ENCODE measurements at places on chromosomes 11 and 22.
A peak's percentile ranks its signal among the peaks of the same experiment; 100 is the strongest.

GRCh38 chr11:28636566-28636965, 528.4 kb downstream of the METTL15 start:
- no peak for DNase-seq

DNA sequence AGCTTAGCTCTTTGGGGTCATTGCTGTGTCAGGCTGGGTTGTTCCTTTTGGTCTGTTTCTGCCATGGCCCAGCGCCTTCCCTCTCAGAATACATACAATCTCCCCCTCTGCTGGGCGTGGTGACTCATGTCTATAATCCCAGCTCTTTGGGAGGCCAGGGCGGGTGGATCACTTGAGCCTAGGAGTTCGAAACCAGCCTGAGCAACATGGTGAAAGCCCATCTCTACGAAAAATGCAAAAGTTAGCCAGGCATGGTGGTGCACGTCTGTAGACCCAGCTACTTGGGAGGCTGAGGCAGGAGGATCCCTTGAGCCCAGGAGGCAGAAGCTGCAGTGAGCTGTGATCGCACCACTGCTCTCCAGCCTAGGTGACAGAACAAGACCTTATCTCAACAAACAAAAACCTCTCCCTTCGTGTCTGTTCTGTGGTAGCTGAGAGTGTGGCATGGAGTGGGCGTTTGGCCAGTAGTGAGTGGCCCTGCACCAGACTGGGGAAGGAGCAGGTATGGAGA, 46.7 kb upstream of the RAB1B start:
- DNase-seq: no peak

GRCh38 chr11:68412593-68413475, 47.7 kb upstream of the PPP6R3 start:
- no peak for DNase-seq

- DNase-seq: no peak
Observed at GRCh38 chr22:50046481-50047245, 11.4 kb downstream of the TTLL8 start.

DNA sequence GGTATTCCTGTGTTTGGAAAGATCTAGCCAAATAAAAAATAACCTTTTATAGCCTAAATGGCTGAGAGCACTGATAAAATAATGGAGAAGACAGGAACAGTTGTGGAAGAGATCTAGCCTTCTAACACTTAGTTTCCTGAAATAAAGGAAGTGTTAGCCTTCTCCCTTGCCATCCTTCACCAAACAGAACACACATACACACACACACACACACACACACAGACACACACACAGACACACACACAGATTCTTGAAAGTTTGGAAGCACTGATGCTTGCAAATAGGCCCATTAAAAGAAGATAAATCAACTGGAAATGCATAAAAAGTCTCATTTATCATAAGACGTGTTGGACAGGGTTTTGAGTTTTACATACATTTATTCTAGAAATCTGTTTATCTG, 37.5 kb downstream of the KIRREL3 start:
- no peak for DNase-seq

- DNase-seq: no peak
Observed at GRCh38 chr11:11071486-11071885, 213.6 kb upstream of the ZBED5 start.

DNA sequence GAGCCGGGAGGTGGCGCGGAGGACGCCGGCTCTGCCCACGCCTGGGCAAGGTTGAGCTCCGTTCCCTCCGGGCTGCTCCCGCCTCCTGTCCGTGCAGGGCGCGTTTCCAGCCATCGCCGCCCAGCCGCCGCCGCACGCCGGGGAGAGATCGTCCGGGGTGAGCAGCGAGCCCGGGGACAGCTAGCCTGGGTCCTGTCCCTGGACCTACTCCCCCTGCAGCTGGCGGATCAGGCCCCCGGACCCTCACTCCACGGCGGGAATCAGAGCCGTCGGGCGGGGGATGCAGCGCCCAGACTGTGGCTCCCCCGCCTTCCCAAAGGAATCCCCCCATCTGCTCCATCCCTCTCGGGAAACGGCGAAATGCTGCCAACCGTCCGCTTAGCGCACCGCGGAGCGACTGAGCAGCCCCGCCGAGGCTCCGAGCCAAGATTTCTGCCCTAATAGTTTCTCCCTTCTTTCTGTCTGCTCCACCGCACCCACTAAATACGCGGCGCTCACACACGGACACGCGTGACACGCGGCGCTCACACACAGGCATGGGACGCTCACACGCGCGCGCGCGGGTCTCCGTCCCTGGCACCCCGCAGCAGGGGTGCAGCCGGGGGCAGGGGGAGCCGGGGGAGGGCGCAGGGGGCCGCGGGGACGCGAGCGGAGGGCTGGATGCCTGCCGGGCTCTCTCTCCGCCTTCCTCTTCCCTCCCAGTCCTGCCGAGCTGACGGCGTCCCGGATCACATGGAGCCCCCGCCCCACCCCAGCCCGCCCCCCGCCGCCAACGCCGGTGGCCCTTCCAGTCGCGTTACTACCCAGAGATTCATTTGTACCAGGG, at the start of gene KCNJ5:
KCNJ5 (plus strand) TSS at position 814 of the 826 bp plus-strand sequence. CDS start 19,918 bp downstream, outside the sequence.
- DNase-seq: peak; percentile 59

- DNase-seq: no peak
Observed at GRCh38 chr11:119807841-119808240, 78.8 kb upstream of the NECTIN1 start.

DNA sequence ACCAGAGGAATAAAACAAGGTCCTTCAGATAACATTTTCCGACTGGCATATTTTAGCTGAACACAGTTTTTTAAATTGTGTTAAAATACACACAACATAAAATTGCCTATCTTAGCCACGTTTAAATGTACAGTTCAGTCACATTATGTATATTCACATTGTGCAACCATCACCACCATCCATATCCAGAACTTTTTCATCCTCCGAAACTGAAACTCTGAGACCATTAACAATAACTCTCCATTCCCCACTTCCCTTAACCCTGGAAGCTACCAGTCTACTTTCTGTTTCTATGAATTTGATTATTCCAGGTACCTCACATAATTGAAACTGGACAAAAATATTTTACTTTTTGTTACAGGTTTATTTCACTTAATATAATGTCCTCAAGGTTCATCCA, 213.3 kb downstream of the ETS1 start:
- no peak for DNase-seq

DNA sequence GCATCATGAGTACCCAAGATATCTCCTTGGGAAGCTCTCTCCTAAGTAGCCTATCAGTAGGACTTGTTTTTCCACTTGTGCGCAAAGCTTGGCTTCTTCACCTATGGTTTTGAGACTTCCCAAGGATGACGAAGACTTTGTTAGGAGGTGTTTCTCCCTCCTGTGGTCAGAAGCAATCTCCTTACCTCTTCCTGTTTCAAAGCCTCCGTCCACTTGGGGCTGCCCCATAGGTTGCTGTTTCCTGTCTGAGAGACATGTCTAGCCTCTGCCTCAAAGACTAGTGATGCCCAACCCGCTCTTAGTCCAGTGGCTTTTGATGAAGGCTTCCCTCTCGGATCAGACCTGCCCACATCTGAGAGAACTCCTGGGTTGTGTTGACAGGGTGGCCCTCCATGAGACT, 92.9 kb downstream of the TRAF6 start:
- no peak for DNase-seq

DNA sequence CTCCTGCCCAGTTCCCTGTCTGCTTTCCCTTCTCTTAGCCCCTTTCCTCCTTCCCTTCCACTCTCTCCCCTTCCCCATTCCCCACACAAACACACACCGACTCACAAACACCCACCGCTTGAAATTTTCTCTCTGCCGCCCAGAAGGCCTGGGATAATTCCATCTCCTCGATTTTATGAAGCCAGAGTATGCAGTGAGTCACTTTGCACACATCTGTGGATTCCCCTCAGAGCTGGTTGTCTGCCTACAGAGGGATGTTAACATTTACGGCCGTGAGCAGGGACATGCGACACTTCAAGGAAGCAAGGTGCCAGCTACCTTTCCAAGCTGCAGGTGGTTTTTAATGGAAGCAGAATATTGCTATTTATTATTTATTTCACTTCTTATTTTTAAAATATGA, 332.0 kb downstream of the TENM4 start:
- DNase-seq: no peak

GRCh38 chr11:10021563-10021962, 272.5 kb downstream of the SBF2 start:
- no peak for DNase-seq

DNA sequence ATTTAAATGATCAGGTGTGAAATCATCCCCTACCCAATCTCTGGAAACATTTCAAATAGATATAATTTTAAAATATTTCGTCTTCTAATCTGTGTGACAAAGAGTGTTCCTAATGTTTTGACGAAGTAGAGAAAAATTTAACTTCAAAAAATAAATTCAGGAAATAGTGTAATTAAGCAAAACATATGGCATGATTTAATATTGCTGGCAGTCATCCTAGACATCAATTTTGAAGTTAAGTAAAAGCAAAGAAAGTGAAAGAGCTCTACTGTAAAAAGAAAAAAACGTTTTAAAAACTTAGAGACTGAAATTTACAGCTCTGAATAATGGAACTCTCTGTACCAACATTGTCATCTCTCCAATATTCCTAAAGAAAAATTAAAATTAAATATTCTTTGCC, 1062.3 kb downstream of the LRRC4C start:
- no peak for DNase-seq

DNA sequence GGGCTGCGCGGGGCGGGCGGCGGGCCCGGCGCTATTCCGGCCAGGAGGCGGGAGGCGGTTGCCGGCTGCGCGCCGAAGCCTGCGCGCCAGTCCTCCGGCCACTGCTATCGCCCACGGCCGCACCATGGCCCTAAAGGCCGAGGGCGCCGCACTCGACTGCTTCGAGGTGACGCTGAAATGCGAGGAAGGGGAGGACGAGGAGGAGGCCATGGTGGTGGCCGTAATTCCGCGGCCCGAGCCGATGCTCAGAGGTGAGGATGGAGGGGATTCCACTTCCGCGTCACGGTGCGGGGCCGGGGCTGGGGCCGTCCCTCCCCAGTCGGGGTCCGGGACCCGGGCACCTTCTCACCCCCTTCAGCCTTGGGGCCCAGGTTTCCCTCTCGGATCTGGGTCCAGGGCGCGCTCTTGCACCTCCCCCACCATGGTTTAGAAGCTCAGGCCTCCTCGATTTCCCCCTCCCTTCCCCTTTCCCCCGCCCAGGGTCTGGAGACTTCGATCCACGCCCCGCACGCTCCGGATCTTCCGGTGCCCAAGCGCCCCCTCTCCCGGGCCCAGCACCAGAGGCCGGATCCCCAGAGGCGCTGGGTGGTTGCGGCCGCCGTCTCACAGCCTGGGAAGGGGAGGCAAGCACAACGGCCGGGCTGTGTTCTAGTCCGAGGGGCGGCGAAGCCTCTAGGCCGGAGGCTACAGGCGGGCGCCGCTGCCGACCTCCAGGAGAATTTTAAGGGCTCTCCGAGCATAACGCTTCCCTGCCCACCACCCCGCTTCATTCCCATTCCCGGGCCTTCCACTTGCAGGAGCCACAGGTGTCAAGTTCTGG, 517 bp downstream of the SPINDOC start:
- DNase-seq: peak; percentile 67

- DNase-seq: no peak
Observed at GRCh38 chr22:30979932-30980331, 10.9 kb downstream of the TUG1 start.

All from iPS-NIHi11 (cell line).